NCI-H1694 (cell line): ENCODE measurements at places on chromosomes 2 and 18.

GRCh38 chr18:10771053-10771709 lies 245.4 kb downstream of the NAPG start:
- no peak for DNase-seq

DNA sequence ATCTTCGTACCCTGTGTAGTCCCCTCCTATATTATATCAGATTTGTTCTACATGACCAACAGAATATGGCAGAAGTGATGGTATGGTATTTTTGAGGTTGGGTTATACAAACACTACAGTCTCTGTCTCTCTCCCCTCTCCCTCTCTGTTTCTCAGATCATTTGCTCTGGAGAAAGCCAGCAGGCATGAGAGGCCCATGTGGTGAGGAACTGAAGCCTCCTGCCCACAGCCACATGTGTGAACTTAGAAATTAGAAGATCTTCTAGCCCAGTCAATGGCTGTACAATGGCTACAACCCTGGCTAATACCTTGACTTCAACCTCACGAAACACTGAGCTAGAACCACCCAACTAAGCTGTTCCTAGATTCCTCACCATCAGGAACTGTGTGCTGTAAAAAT lies 250.6 kb downstream of the SMAD2 start:
- DNase-seq = no peak

DNA sequence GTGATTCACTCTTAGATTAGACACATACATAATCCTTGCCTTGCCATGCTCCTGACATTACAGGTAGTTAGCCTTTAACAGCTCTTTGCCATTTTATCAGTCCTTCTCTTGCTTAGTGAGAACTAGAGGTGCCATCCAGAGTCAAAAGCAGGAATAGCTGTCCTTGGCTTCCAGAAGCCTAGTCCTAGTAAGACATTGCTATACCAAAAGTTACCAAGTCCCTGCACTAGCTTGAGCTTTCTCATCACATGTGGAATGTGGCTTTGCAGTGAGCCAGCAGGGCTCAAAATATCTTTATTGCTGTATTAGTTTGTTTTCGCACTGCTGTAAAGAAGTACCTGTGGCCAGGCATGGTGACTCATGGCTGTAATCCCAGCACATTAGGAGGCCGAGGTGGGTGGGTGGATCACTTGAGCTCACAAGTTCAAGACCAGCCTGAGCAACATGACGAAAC lies 104.7 kb upstream of the NOSTRIN start:
- no peak for DNase-seq

GRCh38 chr2:45643543-45644542 lies 7.6 kb upstream of the PRKCE start:
- DNase-seq = peak; percentile 35

DNA sequence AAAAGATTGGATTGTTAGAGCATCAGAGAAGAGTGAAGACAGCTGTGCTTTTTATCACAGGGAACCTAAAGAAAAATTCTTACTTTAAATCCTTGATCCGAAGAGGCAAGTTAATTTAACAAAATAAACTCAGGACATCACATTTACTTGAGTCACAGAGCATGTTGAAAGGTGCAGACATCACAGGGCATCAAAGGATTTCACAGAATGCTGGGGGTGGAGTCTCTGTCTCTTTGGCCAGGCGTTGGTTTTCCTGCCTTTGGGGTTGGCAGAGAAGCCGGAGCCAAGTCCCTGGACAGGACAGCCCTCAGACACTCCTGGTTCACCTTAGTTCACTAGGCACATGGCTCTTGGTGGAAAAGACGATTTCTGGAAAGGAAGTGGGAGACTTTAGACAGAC lies 56.3 kb downstream of the SH3RF3 start:
- DNase-seq = no peak

GRCh38 chr2:234705108-234705507 lies 208.2 kb upstream of the ARL4C start:
- no peak for DNase-seq

DNA sequence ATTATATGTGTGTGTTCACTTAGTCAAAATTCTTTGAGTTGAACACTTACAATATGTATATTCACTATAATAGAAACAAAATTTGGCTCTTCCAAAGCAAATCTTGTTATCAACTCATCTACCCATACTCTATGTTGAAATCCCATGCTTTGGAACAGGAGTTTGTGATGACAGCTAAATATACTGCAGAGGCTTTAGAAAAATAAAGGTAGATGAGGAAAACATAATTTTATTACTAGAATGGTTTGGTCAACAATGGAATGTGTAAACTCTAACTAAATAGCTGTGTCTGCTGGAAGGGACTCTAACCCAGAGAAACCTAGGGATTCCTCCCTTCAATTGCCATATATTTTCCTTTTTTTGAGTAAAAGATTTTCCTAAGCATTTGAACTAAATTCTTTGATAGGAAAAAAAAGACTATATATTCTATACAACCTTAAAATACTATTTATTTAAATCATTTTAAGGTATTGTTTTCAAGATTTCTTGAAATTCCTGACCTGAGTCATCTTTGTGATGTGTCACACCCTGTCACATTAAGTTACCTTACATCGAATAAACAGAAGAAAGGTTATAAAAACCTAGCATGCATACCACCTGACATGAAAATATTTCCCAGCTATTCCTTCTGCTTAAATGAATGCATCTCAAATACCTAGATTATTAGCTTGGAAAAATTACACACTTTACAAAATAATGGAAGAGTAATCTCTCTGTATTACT lies 175.5 kb downstream of the OTX1 start:
- DNase-seq = no peak

GRCh38 chr2:86001326-86001725 lies 104.4 kb downstream of the POLR1A start:
- no peak for DNase-seq

- DNase-seq = no peak
Observed at GRCh38 chr2:235954888-235955480, 213.2 kb downstream of the GBX2 start.

DNA sequence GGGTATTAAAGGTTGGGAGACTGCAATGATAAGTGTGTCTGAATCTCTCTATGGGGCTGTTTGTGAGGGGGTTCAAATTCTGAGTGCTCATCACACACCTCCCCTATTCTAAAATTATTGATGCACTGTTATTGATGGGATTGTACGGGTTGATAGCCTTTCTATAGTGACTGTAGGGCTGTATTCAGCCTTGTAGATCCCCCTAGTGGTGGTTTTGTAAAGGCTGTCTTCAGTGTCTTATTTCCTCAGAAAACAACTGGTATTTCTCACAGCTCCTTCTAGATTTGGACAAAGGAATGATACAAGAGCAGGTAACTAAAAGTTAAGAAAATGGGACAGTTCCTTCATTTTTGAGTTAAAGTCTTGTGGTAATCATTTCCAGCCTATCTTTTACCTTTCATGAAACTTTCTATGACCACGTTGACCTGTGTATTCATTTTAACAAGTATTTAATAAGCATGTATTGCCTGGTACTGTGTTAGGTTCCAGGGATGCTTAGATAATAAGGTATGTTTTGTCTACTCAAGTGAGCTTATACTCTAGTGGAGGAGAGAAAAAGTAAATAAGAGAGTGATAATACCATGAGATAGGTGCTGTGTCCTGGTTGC lies 21.2 kb downstream of the SMAD4 start:
- peak; percentile 4 for DNase-seq

- DNase-seq = no peak
Observed at GRCh38 chr18:9855681-9856080, 30.1 kb upstream of the TXNDC2 start.

DNA sequence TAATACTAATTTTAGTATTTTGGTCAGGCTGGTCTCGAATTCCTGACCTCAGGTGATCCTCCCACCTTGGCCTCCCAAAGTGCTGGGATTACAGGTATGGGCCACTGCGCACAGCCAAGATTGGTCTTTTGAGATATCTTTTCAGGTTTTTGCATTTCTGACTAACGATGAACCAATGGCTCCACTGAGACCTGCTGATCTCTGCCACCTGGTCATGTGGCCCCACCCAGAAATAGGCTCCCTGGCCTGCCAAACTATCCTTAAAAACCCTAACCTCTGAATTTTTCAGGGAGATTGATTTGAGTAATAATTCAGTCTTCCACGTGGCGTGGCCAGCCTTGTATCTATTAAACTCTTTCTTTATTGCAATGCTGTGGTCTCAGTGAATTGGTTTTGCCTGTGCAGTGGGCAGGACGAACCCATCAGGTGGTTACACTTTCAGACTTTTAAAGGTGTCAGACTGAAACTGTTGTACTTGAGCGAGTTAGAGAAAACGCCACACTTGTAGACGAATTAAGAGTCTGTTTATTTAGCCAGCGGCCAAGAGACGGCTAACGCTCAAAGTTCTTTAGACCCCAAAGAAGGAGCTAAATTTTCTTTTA lies 85.8 kb upstream of the MSH6 start:
- no peak for DNase-seq

GRCh38 chr2:220787251-220787650 lies 784.9 kb downstream of the EPHA4 start:
- DNase-seq = no peak

DNA sequence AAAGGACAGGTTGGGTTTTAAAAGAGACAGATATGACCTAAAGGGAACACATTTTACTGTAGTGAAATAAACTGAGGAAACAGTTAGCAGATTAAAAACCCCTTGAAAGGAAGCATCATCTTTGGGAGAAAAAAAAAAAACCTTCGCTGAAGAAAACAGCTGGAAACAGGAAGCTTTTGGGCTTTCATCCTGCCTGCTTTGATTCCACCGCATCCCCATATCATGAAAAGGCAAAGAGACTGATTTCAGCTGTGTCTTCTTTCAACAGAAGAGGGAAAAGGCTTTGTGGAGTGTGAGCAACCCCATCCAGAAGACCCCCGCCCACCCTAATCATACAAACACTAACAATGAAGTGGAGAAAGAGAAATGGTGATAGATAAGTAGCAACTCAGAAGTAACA lies 86.4 kb downstream of the TCF4 start:
- DNase-seq = no peak

GRCh38 chr2:188811522-188811921 lies 162.7 kb upstream of the COL3A1 start:
- DNase-seq = no peak

GRCh38 chr2:120237491-120237902 lies 14.3 kb upstream of the TMEM185B start:
- no peak for DNase-seq

DNA sequence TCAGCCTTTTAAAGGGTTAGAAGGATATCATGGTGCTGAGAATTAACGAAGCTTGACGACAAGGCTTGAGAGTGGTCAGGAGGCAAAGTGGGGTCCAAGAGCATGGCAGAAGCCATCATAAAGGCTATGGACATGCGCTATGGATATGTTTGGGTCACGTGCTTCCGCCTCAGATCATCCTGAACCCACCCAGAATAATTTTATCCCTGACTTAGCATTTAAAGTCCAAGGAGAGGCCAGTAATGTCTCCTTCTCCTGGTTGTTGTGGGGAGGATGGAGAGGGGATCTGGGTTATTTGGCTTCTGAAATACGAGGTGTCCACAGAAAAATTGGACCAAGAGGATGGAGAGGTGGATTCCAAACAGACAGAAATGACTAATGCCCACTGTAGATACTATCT lies 38.8 kb upstream of the RBMS1 start:
- no peak for DNase-seq

GRCh38 chr2:195560209-195560895 lies 96.7 kb upstream of the SLC39A10 start:
- no peak for DNase-seq

GRCh38 chr18:49026501-49027373 lies 76.0 kb upstream of the SMAD7 start:
- DNase-seq = no peak

DNA sequence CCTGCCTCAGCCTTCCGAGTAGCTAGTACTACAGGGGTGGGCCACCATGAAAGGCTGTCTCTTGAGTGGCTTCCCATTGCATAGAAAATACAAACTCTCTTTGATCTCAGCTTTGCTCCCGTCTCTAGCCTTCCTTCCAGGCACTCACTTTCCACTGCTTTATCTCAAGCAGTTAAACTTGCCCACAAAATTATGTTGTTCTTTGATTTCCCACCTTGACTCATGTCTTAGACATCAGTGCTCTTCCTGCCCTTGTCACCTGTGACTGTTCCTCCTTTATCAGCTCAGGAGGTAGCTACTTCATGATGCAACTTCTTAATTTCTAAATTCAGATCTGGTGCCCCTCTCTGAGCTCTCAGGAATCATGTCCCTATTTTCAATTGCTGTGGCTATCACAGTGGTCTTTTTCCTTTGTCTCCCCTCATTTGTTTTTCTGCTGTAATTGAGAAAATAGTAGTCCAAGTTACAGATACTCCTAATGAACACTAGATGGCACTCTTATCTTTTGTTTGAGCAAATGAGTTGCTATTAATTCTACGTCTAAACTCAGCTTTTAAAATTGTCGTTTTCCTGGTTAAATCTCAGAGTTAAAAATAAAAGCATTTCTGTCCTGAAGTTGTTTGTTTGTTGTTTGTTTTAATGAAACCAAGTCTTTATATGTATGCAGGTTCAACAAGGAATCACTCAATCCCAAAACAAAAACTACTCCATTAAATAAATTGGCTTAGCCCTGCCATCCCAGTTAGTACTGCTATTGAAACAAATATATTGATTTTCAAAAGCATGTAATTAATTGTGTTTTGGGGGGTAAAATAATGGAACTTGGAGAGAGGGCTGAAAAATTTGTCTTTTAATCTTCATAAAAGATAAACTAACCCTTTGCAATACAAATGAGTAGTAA lies 46.9 kb upstream of the GREB1L start:
- no peak for DNase-seq
